ENCODE measurements at places on chromosomes 1 and 21.
A peak's percentile ranks its signal among the peaks of the same experiment; 100 is the strongest.

DNA sequence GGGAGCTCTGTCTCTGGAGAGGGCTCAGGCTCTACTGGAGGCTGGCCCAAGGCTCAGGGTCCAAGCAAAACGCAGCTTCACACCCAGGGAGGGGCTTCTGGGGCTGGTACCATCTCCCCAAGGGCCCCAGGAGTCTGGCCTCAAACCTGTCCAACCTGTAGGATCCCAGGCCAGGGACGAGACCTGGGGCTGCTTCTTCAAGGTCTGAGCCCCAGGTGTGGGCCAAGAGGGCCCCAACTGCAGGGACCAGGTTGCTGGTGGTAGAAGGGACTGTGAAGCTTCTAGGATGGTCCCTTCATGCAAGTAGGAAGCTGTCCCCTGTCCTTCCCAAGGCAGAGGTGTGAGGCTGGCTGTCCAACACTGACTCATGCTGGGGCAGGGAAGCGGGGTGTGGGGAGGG is 7.8 kb upstream of the MMEL1 start:
- DNase-seq: no peak

DNA sequence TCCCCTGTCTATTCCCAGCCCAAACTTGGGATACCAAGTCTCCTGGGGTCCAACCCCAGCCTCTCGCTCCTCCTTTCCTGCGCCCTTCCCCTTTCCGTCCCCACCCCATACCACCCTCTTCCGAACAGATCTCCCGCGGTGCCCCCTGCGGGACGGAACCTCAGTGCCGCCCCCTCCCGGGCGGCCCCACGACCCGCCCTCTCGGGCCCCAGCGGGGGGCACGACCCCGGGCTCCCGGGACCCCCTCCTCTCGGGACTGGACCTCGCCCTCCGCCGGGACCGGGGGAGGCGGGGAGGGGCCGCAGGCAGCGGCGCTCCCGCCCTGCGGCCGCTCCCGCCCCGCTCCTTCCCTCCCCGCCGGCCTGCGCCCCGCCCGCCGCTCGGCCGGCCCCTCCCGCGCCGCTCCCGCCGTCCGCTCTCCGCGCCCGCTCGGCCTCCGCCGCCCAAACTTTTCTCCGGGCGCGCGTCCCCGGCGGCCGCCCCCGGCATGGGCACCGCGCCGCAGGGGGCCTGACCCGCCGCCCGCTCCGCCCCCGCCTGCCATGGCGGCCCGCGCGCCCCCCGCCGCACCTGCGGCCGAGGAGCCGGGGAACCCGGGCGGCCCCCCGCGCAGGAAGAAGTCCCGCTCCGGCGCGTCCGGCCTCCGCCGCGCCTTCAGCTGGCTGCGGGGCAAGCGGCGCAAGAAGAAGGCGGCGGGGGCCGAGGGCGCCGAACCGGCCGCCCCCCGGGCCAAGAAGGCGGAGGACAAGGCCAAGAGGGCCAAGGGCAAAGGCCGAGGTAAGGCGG is 39.0 kb upstream of the SYNC start:
- DNase-seq: no peak

- DNase-seq: no peak
Measured at GRCh38 chr1:233373226-233373625, 45.7 kb downstream of the MAP3K21 start.

DNA sequence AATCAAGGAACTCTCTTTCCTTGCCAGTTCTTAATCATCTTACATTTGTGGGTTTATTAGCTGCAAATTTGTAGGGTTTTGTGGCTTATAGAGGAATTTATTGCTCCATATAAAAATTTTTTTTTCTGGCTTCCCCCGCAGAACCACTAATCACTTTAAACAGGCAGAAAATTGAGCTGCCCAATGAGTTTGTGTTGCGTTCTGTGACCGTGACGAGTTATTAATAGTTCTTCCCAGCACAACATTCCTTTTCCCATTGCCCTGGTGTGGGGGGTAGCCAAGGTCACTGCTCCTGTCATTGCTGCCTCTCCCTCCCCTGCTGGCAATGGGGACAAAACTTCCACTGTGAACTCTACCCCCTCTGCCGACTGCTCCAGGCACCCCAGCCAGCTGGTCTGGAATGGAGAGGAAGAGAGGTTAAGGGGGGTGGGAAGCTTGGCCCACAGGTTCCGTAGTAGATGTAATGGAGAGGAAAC is 55.1 kb downstream of the UBE2T start:
- DNase-seq: no peak

GRCh38 chr1:33429856-33430691 is 821 bp downstream of the PHC2 start:
- DNase-seq: no peak

DNA sequence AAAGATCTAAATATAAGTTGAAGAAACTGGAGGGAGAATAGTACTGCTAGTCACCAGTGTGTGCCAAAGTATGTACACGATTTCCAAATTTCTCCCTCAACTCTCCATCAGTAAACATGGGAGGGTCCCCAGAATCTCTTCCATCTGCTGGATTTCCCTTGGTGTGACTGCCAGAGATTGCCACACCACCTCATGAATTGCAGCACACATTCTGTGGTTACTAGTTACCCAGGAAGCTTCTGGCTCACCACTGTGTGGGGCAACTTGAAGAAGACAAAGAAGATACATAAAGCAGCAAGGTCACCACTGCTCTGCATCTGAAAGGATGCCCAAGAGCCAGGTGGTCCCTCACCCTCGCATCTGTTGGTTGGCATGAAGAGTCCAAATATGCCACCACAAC is 191.7 kb upstream of the ESRRG start:
- DNase-seq: no peak

DNA sequence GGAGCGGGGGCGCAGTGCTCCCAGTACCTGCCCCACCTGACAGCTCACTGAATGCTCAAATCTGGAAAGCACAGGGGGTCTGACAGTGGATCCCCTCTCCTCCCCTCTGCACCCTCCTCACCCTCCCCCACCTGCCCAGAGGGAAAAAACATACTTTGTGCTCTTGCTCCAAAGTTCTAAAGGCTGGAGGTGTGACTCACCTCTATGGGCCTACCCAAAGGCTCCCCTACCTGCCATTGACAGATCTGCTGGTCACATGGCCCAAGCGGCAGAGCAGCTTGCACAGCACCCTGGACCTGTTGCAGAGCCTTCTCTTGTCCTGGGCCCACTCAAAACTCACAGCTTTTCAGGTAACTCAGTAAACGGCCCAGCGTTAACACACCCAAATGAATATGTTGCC is 55.7 kb downstream of the ADSS2 start:
- no peak for DNase-seq

DNA sequence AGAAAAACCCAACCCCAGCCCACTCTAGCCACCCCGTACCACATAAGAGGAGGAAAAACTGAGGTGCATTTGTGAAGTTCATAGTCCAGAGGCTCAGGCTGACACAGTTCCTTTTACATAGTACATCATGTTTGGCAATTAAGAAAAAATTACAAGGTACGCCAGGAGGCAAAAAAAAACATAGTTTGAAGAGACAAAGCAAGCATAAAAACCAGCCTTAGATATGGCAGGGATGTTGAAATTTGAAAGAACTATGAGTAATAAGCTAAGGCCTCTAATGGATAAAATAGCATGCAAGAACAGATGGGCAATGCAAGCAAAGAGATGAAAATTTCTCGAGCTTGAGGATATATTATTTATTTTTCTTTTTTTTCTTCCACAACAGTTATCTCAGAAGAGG is 31.9 kb downstream of the MIXL1 start:
- DNase-seq: no peak

GRCh38 chr1:225827076-225827475 is 17.2 kb downstream of the EPHX1 start:
- DNase-seq: no peak

DNA sequence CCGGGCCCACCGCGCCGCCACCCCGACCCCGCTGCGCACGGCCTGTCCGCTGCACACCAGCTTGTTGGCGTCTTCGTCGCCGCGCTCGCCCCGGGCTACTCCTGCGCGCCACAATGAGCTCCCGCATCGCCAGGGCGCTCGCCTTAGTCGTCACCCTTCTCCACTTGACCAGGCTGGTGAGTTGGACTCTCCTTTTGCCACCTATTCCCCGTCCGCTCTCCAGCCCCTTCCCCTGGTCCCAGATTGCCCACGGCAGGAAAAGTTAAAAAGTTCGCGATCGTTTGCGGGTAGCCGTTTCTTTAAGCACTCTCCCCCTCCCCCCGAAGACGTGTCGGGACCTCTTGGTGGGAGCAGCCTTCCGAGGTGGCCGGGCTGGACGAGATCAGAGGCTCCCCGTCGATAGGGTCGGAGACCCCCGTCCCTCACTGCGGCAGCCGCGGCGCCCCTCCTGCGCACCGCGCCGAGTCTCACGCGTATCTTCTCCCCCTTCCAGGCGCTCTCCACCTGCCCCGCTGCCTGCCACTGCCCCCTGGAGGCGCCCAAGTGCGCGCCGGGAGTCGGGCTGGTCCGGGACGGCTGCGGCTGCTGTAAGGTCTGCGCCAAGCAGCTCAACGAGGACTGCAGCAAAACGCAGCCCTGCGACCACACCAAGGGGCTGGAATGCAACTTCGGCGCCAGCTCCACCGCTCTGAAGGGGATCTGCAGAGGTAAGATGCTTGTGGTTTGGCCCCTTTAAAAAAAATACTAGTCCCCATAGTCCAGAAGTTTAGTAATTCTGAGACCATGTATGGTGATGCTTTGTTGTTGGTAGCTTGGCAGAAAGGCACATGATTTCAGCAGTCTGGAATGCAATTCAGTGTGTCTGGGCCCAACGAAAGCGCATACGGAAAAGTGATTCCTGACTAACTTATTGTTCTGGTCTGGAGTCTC is 576 bp downstream of the CCN1 start:
- DNase-seq: peak; percentile 65

- DNase-seq: no peak
Measured at GRCh38 chr1:89911191-89911991, 83.5 kb upstream of the ZNF326 start.

GRCh38 chr1:212234431-212235395 is 50.5 kb upstream of the PPP2R5A start:
- peak; percentile 65 for DNase-seq

DNA sequence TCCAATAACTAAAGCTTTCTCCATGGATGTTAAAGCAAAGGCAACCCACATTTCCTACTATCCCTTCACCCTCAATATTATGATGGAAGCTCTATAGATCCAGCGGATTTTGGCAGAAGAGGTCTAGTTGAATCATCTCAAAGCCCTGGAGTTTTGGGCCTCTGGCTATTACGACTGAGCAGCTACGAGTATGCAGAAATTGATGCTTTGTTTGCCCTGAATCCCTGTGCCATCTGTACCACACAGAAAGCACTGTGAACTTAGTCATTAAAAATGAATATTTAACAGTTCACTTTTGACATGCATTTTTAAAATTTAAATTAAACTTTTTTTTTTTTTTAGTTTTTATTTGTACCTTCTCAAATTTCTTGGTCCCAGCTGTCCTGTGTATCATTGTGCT is 705.4 kb upstream of the PTBP2 start:
- DNase-seq: no peak

DNA sequence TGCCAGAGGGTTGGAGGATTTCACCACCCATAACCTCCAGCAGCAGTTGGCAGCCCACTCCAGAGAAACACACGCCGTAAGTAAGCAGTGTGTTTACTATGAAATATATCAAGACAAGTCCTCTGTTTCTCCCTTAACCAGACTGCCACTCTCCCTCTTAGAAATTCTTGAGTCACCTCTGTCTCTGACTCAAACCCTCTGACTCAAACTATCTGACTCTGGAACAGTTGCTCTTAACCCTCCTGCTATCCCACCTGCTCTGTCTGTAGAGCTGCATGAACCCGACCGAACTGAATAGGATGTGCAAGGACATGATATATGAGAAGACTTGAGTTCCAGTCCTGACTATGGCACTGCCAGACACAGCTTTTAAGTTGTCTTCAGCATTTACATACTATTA is 14.1 kb downstream of the INPP5B start:
- no peak for DNase-seq

DNA sequence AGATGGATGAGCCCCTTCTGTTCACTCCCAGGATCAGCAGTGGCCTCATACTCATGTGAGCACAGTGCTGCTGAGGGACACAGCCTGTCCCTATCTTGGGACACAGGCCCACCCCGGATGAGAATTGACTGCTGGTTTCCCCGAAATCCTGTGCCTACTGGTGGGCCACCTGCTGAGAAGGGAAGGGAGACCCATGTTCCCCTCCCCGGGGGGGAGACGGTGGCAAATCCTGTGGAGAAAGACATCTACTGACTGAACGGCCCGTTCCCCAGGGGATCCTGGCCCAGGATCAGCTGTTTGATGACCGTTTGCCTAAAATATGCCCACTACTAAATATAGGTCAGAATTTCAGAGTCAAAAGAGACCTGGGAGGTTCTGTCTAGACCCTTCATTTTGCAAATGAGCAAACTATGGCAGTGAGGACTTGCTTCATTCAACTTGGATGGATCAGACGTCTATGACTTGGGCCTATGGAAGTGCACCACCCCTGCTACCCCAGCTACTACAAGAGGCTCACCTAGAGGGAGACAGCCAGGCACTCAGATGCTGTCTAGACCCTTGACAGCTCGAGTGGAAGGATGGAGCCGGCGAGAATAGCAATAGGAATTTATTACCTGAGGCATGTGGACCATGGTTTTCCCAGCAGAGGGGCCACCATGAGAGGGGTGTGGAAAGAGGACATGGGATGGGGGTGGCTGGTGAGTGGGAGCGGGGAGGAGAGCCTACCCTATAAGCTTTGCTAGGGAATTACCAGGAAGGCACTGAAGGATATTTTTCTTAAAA is 15.6 kb upstream of the THEMIS2 start:
- DNase-seq: no peak

DNA sequence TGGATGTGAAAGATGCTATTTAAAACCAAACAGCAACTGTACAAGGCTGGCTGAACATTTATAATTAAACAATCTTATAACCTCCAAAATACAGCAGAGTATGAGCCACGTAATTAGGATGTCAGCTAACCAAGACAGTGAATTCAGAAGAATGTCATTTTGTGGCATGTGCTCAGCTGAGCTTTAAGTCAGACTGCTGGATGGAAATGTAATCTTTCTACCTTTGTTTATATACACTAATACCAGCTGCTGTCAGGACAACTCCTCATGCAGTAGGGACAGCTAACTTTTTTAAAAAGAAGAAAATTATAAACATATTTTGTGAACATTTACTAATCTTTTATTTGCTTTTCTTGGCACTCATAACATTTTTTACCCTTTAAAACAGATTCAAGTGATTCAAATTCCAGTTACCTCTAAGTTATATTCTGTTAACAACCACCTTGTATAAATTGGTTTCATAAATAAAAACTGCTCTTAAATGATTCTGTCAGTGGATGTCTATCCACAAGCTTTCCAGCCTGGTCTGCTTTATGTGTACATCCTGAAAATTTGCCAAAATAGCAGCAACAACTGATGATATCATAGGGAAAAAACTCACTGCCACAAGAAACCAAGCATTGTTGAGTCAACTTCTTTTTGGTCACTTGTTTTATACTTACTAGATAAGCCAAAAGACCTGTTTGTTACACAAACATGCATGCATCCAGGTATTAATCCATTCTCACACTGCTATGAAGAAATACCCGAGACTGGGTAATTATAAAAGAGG is 36.1 kb downstream of the DPH5 start:
- DNase-seq: no peak

Measured in GM10248 (cell line).